T-helper 2 cell (primary cell): ENCODE measurements at places on chromosomes 6 and 20.

- DNase-seq, result no peak
Observed at GRCh38 chr6:37373822-37374471, 20.2 kb downstream of the RNF8 start.

- DNase-seq, result no peak
Observed at GRCh38 chr6:71332012-71332411, 43.4 kb downstream of the OGFRL1 start.

GRCh38 chr6:46969206-46969605 lies 47.5 kb upstream of the ADGRF5 start:
- DNase-seq, result no peak

GRCh38 chr20:52945862-52946522 lies 26.2 kb upstream of the TSHZ2 start:
- DNase-seq, result no peak

- DNase-seq, result no peak
Observed at GRCh38 chr20:37223053-37223452, 38.6 kb downstream of the GHRH start.

GRCh38 chr6:5582762-5583161 lies 321.4 kb downstream of the FARS2 start:
- no peak for DNase-seq

DNA sequence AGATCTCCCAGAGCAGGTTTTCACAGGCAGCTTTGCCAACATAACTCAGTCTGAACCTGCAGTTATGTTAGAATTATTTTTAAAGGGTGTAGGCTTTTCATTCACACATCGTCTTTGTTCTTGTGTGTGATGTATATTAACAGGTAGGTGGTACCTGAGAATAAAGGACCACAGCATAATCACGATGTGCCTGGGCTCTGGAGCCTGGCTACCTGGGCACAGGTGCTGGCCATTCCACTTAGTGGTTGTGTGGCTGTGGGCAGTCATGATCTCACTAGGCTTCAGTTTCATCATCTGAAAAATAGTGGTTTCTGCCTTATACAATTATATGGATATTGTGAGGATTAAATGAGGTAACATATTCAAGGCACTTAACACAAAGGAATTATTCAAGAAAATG lies 6.4 kb downstream of the CD109 start:
- no peak for DNase-seq

DNA sequence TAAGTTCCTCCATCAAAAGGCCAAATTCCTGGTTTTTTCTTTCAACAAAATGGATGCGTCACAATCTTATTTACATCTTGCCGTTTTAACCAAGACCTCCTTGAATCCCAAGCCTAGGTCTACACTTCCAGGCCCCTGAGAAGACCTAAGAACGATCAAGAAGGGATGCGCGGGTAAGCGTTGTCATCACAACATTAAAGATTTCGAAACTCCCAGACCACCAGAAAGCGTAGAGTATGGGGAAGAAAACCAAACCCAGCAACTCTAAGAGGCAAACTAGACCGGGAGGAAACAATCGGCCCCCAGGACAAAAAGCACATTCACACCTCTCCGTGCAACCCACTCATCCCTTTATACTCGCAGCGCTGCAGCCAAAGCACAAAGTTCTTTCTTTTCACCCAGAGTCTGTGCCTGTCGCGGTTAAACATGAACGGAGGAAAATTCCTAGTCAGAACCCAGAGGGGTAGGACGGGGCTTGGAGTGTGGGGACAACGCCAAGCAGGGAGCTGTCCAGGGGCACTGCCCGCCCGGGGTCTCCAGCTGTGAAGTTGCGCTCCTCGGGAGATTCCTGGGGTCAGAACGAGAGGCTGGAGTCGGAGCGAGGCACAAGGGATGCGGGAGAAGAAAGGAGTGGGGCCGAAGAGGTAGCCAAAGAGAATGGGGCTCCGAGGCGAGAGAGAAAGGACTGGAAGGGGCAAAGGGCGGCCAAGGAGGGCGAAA lies 725 bp downstream of the OSER1 start:
- DNase-seq, result no peak

DNA sequence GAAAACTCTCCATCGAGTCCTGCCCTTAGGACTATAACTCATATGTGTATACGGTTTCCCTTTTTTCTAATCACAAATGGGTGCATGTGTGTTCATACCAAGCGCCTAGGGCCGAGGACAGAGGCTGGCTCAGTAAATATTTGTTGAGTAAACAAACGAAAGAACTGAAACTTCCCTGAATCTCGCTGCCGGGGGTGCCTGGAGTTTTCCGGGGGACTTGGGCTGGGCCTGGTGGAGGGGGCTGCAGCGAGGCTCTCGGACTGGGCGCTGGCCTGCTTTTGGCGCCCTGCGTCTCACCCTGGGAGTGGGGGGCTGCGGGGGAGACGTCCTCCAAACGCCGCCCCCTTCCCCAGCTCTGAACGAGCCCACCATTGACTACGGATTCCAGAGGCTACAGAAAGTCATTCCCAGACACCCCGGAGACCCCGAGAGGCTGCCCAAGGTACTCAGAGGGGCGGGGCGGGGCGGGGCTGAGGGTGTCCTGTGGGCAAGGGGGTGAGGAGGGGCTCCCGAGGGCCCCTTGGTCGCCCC lies 49.0 kb downstream of the CPXM1 start:
- DNase-seq, result no peak

DNA sequence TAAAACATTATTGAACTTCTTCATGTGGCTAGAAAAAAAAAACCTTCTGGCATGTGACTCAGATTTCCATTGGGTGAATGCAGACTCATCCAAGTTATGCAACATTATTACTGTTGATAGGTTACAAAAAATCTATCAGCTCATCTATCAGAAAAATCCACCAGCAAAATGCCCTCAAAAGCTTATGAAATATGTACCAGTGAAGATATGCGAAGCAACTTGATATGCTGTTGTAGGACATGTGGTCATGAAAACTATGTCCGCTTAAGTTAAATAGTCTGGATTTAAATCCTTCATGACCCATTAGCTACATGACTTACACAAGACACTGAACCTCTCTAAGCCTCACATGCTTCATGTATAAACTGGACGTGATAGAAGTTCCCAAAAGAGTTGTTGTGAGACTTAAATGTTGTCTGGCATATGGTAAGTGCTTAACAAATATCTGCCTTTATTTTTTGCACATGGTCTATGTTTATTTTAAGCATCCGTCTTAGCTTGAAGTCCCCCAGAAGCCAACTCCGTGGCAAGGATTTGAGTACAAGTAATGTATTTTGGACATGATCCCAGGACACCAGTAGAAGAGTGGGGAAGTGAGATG lies 12.5 kb upstream of the BFSP1 start:
- DNase-seq, result no peak

- DNase-seq, result peak; percentile 55
Observed at GRCh38 chr6:21164768-21165326, 428.7 kb upstream of the SOX4 start.

DNA sequence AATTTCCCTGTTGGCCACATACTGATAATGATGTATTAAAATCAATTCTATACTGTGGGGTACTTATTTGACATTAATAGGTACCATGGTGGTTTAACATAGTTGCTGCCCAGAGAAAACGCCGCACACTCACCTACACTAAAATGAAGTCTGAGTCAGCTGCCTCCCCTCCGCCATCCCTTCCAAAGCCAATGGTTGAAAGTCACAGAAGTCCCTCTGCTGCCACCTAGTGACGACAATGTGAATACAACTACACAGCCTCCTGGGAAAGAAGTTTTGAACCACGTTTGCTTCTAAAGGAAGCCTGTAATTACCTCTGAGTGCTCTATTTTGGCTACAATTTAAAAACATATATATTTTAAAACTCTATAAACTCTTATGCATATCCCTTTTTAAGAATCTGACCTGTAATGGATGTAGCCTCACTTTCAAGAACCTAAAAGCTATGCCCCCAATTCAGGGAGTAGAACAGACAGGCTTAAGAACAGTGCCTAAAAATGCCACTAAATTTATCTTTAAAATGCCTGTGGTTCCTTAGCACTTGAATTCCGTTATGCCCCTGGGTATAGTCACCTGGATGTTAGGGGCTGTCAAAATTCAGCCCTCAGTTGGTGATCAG lies 20.6 kb upstream of the ECI2 start:
- DNase-seq, result peak; percentile 50

- DNase-seq, result no peak
Observed at GRCh38 chr6:142409794-142410193, 108.0 kb downstream of the ADGRG6 start.

DNA sequence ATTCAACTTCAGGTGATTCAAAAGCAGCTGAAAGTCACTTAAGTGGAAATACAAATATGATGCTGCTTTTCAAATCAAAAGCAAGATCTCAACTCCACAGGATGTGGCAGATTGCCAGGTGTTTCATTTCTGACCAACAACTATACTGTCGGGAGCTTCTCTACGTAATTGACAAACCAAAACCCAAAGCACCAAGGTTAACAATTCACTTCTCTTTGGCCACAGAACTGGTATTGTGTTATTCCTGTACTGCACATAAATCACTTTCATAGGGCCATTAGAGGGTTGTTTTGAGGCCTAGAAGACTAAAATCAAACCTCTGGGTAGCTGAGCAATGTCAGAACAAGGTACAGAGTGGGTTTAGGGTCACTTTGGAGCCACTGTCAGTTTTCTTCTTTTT lies 169.7 kb downstream of the HAO1 start:
- DNase-seq, result no peak

DNA sequence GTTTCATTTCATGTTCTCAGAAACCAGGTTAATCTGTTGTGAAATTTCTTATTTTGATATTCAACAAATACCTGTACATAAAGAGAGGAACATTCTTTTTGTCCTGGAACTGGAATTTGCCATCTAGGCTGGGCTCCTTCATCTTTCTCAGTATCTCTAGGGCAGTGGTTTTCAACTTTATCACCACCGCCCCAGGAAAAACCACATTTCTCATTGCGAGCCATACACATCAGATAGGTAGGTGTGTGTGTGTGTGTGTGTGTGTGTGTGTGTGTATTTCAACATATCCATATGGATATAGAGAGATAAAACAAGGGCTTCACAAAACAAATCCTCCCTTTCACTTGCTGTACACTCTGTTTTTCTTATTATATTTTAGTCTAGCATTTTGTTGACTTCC lies 24.1 kb downstream of the BFSP1 start:
- DNase-seq, result no peak

- no peak for DNase-seq
Observed at GRCh38 chr6:116010386-116010785, 50.3 kb downstream of the FRK start.

- no peak for DNase-seq
Observed at GRCh38 chr20:52081791-52082190, 109.8 kb downstream of the ZFP64 start.

DNA sequence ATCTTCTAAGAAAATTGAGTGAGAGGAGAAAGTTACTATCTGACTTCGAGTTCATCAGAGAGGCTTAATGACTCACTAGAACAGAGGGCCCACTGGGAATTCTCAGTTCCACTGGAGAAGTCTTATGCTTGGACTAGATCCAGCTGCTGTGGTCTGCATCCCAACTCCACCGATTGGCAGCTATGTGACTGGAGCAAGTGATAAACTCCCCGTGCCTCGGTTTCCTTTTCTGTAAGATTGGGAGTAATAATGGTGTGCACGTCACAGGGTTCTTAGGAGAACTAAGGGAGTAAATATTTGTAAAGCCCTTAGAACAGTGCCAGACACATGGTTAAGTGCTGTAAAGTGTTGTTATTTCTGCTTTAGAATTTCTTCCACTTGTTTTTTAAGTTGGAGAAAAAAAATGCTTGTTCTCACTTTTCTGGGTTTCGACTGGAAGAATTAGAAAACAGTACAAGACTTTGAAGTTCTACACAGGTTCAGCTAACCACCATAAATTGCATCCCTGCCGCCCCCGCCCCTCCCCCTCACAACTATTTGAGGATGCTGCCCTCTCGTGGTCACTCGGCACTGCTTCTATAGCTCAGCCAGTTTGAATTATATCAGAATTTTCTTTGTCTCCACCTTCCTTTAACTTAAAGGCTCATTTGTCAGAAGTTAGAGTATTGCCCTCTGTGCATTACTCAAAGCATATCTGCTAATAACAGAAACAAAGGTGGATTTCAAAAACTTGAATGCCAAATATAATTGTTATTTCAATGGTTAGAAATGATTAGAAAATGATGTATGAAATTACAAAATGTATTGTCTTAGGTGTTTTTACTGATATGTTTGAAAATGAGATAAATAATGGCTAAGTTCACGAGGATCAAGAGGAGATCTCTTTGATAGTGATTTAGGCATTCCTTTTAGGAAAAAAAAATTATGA lies 95.0 kb upstream of the IFNGR1 start:
- DNase-seq, result peak; percentile 18

- DNase-seq, result no peak
Observed at GRCh38 chr6:16591396-16592222, 169.7 kb downstream of the ATXN1 start.

- DNase-seq, result no peak
Observed at GRCh38 chr6:159754959-159755914, 6.6 kb upstream of the ACAT2 start.

DNA sequence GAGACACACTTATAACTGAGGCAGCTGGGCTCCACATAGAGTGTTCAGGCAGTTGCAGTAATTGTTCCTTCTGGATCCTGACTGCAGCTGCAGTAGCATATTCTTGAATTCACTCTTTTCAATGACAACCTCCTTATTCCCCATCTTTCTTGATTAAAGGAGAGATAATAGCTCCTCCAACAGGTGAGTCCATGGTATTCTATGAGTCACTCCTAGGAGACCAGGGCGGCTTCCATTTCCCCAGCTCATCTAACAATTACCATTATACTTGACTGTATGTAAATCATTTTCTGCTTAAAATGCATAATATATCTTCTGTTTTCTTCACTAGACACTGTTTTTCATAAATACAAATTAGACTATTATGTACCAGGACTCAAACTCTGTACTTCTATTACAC lies 62.4 kb downstream of the TENT5A start:
- no peak for DNase-seq

DNA sequence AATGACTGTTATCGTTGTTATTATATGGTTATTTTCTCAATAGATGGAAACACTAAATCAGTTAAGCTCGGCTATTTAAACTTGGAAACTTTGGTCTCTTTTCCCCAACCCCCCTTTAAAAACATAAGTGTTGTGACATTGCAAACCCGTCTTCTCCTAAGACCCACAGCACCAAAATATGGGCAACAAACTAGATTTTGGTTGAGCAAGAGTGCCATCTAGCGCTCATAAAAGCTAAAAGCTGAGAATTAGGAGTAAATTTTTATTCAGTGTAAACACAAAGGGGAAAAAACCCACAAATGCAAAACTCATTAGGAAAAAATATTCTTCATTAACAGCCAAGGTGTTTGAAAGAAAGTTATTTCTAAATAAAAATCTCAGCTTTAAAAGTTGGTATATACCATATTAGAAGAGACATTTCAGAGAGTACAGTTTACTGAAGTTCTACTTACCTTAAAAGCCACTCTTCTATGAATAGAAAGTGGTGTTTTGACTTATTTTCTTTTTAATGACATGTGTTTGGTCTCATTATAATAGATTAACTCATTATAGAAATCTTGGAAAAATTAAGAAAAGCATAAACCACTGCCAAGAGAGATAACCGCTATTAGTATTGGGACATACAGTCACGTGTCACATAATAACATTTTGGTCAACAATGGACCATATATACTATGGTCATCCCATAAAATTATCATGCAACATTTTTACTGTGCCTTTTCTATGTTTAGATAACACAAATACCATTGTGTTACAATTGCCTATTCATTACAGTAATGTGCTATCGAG lies 21.1 kb downstream of the SESN1 start:
- no peak for DNase-seq

GRCh38 chr20:22728146-22728745 lies 143.9 kb upstream of the FOXA2 start:
- DNase-seq, result no peak

GRCh38 chr20:13338097-13338661 lies 117.1 kb downstream of the ISM1 start:
- no peak for DNase-seq

GRCh38 chr6:95574811-95575210 lies 2.5 kb upstream of the MANEA start:
- DNase-seq, result no peak
